ENCODE measurements at places on chromosomes 5 and 9. TPM values are rescaled to one million over a fixed set of nuclear protein-coding genes. Genes with fewer than 3 reads are reported as not detected.
A peak's percentile ranks its signal among the peaks of the same experiment; 100 is the strongest.

- peak overlapping the region; percentile 90 for H3K4me3 ChIP-seq
- peaks cover 40% of the 10 kb centered on the region for H3K4me1 ChIP-seq
- no peaks in the 10 kb centered on the region for H3K27me3 ChIP-seq
- peaks cover 23% of the 10 kb centered on the region for H3K36me3 ChIP-seq
These were observed 569 bp downstream of the GALT start for GRCh38 chr9:34647084-34647403.

- no peak overlapping the region for H3K27ac ChIP-seq
- no peaks in the 10 kb centered on the region for H3K4me1 ChIP-seq
- no peaks in the 10 kb centered on the region for H3K27me3 ChIP-seq
- H3K36me3 ChIP-seq = no peaks in the 10 kb centered on the region
- peak; percentile 47 for DNase-seq
- H3K4me3 ChIP-seq = no peak overlapping the region
These were observed 28.1 kb downstream of the NTRK2 start for GRCh38 chr9:84697509-84698114.

DNA sequence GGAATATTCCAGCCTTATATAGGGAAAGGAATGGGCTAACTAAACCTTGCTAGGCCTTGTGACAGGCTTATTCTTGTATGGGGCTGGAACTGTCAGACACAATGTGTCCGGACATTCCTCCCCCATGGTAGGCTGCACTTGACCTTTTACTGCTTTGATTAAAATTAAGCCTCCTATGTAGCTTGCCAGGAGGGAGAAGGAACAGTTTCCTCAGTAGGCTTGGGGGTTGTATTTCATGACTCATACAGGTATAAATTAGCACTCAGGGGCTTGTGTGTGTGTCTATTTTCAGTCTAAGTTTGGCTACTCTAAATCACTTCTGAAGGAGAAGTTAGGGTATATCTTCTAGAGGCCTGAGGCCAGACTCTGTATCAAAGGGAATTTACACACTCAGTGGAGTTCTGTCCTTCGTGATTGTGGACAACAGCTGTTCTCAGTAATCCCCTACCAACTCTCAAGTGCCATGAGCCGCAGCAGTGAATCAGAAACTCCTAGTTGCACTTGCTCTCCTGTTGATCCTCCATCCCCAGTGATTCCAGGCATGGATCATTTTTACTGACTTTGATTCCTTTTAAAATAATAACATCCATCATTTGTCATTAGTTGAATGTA lies 16.4 kb downstream of the ADAMTS16 start:
- H3K4me3 ChIP-seq = no peak overlapping the region
- no peak for DNase-seq
- no peak overlapping the region for H3K27ac ChIP-seq
- no peaks in the 10 kb centered on the region for H3K27me3 ChIP-seq
- no peaks in the 10 kb centered on the region for H3K4me1 ChIP-seq
- H3K36me3 ChIP-seq = no peaks in the 10 kb centered on the region

The VLDLR gene
- 141 TPM for total RNA-seq

GRCh38 chr9:129162497-129163197 lies 15.4 kb downstream of the IER5L start:
- H3K27ac ChIP-seq = no peak overlapping the region
- no peak overlapping the region for H3K4me3 ChIP-seq
- no peaks in the 10 kb centered on the region for H3K27me3 ChIP-seq
- no peaks in the 10 kb centered on the region for H3K36me3 ChIP-seq
- no peak for DNase-seq
- no peaks in the 10 kb centered on the region for H3K4me1 ChIP-seq

The PAX5 gene
- 0.37 TPM for total RNA-seq

The GPR150 gene
- not detected for total RNA-seq

The SEC61B gene
- 32.3 TPM for total RNA-seq

The PCDHA12 gene
- total RNA-seq = not detected

DNA sequence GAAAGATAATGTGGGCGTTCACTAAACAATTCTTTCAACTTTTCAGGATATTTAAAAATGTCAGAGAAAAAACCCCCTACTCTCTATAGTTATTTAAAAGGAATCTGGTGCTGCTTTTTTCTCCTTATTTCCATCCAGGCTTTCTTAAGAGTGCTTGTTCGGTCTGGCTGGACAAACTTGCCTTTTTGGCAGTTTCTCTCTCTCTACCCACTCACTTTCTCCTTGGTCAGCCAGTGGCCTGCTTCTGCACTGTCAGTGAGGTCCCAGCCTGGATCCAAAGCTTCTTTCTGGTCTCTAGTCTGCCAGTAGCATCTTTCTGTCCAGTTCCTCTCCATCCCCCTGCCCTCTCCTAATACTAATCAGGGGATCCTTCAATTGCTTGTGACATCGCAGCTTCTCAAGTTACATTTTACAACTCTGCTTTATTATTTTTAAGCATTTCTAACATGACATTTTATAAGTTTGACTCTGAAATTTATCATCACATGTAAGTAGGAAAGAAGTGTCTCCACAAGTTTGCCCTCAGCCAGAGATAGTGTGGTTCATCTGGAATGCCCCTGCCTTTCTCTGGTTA lies 50.4 kb downstream of the PIK3R1 start:
- H3K27ac ChIP-seq = peak overlapping the region; percentile 88
- peaks cover 92% of the 10 kb centered on the region for H3K4me1 ChIP-seq
- DNase-seq = no peak
- no peak overlapping the region for H3K4me3 ChIP-seq
- H3K36me3 ChIP-seq = no peaks in the 10 kb centered on the region
- H3K27me3 ChIP-seq = no peaks in the 10 kb centered on the region

DNA sequence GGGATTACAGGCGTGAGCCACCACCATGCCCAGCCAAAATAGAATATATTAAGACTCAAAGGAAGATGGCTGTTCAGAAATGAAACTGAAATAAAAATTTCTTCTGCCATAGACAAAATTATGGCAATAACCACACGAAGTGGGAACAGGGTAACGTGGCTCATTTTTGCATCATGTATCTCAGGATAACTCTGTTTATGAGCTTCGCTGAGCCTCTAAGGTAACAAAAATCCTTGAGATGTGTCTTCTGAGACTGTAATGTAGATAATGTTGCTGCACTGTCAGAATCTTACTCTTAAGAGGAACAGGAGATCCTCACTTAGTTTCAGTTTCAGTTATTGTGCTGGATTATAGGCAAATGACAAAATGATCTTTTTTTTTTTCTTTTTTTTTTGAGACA lies 153.8 kb downstream of the GOLPH3 start:
- no peak overlapping the region for H3K27ac ChIP-seq
- peaks cover 34% of the 10 kb centered on the region for H3K4me1 ChIP-seq
- no peaks in the 10 kb centered on the region for H3K27me3 ChIP-seq
- H3K36me3 ChIP-seq = peaks cover 5% of the 10 kb centered on the region

- H3K36me3 ChIP-seq = no peaks in the 10 kb centered on the region
- no peak for DNase-seq
- no peak overlapping the region for H3K27ac ChIP-seq
- H3K27me3 ChIP-seq = no peaks in the 10 kb centered on the region
- no peak overlapping the region for H3K4me3 ChIP-seq
- H3K4me1 ChIP-seq = no peaks in the 10 kb centered on the region
These were observed 316.0 kb upstream of the DMAC1 start for GRCh38 chr9:8115570-8115969.

The GFRA3 gene
- 1.3 TPM for total RNA-seq

GRCh38 chr5:143547342-143547741 lies 143.9 kb upstream of the NR3C1 start:
- no peaks in the 10 kb centered on the region for H3K36me3 ChIP-seq
- no peak overlapping the region for H3K27ac ChIP-seq
- peaks cover 7% of the 10 kb centered on the region for H3K4me1 ChIP-seq
- no peaks in the 10 kb centered on the region for H3K27me3 ChIP-seq

DNA sequence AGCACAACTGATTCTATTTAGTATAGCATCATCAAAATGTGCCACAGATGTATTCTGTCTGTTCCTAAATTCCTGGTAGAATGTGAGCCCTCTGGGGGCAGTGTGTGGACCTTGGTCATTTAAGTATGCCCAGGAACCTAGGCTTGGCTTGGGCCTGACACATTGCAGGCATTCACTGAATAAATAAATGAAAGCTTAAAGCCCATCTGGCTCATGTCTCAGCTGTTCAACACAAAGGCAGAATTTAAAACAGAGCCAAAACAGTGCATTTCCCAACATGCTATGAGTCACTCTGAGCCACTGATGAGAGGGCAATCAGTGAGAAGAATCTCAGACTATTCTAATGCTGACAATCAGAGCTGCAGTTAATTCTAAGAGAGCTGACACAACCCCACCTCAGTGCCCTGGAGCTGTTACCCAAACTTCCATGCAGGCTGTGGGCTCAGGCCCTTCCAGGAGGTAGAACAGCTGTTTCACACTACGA lies 8.1 kb downstream of the FAM193B start:
- H3K27ac ChIP-seq = peak overlapping the region; percentile 27
- no peak overlapping the region for H3K4me3 ChIP-seq
- no peaks in the 10 kb centered on the region for H3K27me3 ChIP-seq
- no peak for DNase-seq
- peaks cover 59% of the 10 kb centered on the region for H3K4me1 ChIP-seq

DNA sequence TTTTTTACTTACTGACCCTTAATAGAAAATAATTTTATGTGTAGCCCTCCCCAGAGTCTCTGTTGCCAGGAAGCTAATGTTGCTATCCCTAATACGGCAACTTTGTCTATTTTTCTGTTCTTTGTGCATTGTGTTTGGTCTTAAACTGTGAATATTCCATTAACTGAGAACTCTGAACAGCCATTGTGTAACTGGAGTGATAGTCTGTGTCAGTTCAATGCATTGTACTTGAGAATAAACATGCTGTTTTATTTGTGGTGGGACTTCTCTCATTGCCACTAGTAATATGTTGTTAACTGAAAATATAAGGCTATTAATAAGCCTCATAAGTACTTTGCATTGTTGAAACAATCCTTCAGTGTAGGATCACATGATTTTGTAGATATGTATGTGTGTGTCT lies 278.3 kb upstream of the DMRT1 start:
- H3K4me1 ChIP-seq = no peaks in the 10 kb centered on the region
- H3K4me3 ChIP-seq = no peak overlapping the region
- no peak overlapping the region for H3K27ac ChIP-seq
- H3K36me3 ChIP-seq = no peaks in the 10 kb centered on the region

- H3K36me3 ChIP-seq = no peaks in the 10 kb centered on the region
- DNase-seq = no peak
- no peaks in the 10 kb centered on the region for H3K27me3 ChIP-seq
- no peak overlapping the region for H3K4me3 ChIP-seq
- no peak overlapping the region for H3K27ac ChIP-seq
These were observed 16.4 kb upstream of the ZBTB34 start for GRCh38 chr9:126844085-126844484.

DNA sequence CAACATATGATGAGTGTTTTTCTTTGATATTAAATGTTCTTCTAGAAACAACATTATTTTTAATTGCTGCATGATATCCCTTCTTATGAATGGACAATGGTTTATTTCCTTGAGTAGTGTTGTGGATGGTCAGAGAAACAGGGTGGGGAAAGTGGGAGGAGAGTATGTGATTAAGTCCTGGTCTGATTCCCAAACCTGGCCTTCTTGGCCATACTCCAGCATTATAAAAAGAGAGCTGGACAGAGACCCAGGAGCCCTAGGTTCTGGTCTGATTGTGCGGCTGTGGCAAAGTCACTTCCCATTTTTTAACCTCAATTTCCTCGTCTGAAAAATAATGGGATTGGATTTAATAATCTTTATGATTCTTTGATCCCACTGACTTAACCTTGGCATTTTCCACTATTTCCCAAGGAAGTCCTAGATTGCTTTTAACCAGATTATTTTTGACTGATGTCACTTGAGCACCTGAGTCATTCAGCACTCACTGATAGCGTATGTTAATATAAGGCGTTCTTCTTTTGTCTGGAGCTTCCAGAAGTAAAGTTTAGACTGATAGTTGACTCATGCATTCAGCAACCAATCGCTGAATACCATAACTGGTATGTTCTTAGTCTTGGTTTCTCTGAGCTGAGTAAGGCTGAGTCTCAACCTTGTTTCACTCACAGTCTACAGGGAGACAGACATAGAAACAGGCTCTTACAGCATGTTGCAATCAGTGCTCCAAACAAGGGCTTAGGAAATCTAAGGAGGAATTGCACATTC lies 26.2 kb downstream of the OSMR start:
- DNase-seq = no peak
- H3K4me3 ChIP-seq = no peak overlapping the region
- H3K27ac ChIP-seq = no peak overlapping the region
- no peaks in the 10 kb centered on the region for H3K36me3 ChIP-seq
- no peaks in the 10 kb centered on the region for H3K27me3 ChIP-seq

- no peak overlapping the region for H3K4me3 ChIP-seq
- no peaks in the 10 kb centered on the region for H3K27me3 ChIP-seq
- DNase-seq = no peak
These were observed 6.1 kb downstream of the S100Z start for GRCh38 chr5:76855961-76856360.

The TAS2R1 gene
- total RNA-seq = not detected

DNA sequence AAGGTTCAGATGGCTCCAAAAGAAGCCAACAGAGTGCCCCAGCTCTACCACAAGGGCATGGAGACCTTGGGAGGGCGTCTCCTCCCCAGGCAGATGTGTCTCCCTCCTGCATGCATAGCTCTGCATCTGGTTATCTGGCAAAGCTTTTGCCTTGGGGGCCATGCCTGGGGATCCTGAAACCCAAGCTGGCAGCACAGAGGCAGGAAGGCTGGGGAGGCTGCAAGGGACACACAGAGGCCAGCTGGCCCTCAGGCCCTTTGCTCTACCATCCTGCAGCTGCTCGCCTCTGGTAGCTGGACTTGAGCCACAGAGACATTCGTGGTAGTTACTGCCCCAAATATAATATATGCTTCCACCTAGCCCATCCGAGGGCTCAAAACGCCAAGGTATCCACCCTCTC lies 3.9 kb downstream of the SEPTIN8 start:
- H3K36me3 ChIP-seq = no peaks in the 10 kb centered on the region
- H3K4me3 ChIP-seq = no peak overlapping the region
- DNase-seq = no peak
- H3K4me1 ChIP-seq = peaks cover 84% of the 10 kb centered on the region
- peak overlapping the region; percentile 33 for H3K27ac ChIP-seq

GRCh38 chr9:438066-438465 lies 223.4 kb downstream of the DOCK8 start:
- H3K36me3 ChIP-seq = no peaks in the 10 kb centered on the region
- no peaks in the 10 kb centered on the region for H3K4me1 ChIP-seq
- H3K4me3 ChIP-seq = no peak overlapping the region
- H3K27ac ChIP-seq = no peak overlapping the region
- DNase-seq = no peak
- H3K27me3 ChIP-seq = no peaks in the 10 kb centered on the region

The FAM81B gene
- 1.5 TPM for total RNA-seq

The ARL14EPL gene
- total RNA-seq = not detected

- no peaks in the 10 kb centered on the region for H3K4me1 ChIP-seq
- no peak for DNase-seq
- no peak overlapping the region for H3K27ac ChIP-seq
These were observed 20.6 kb upstream of the CYLC2 start for GRCh38 chr9:102974530-102974929.

- H3K36me3 ChIP-seq = no peaks in the 10 kb centered on the region
- no peak for DNase-seq
- H3K4me1 ChIP-seq = no peaks in the 10 kb centered on the region
- no peak overlapping the region for H3K27ac ChIP-seq
- no peaks in the 10 kb centered on the region for H3K27me3 ChIP-seq
These were observed 221.6 kb downstream of the ACTL7B start for GRCh38 chr9:108634204-108634603.

- H3K27me3 ChIP-seq = no peaks in the 10 kb centered on the region
- no peak overlapping the region for H3K27ac ChIP-seq
- H3K4me3 ChIP-seq = no peak overlapping the region
- no peaks in the 10 kb centered on the region for H3K4me1 ChIP-seq
- no peaks in the 10 kb centered on the region for H3K36me3 ChIP-seq
These were observed 298.3 kb downstream of the IRX1 start for GRCh38 chr5:3893975-3894374.

The TICAM2 gene
- total RNA-seq = 2.4 TPM

The CER1 gene
- total RNA-seq = not detected

- H3K27me3 ChIP-seq = no peaks in the 10 kb centered on the region
- H3K4me3 ChIP-seq = no peak overlapping the region
- no peak for DNase-seq
- no peak overlapping the region for H3K27ac ChIP-seq
These were observed 1064.9 kb upstream of the DMAC1 start for GRCh38 chr9:8864545-8864896.
